COR-L47 (cell line): ENCODE measurements at places on chromosomes 1 and 21.
A peak's percentile ranks its signal among the peaks of the same experiment; 100 is the strongest.

- DNase-seq: no peak
These were observed 12.0 kb downstream of the PALMD start for GRCh38 chr1:99658031-99658290.

GRCh38 chr1:183577897-183578465, 12.3 kb downstream of the NCF2 start:
- DNase-seq: no peak

DNA sequence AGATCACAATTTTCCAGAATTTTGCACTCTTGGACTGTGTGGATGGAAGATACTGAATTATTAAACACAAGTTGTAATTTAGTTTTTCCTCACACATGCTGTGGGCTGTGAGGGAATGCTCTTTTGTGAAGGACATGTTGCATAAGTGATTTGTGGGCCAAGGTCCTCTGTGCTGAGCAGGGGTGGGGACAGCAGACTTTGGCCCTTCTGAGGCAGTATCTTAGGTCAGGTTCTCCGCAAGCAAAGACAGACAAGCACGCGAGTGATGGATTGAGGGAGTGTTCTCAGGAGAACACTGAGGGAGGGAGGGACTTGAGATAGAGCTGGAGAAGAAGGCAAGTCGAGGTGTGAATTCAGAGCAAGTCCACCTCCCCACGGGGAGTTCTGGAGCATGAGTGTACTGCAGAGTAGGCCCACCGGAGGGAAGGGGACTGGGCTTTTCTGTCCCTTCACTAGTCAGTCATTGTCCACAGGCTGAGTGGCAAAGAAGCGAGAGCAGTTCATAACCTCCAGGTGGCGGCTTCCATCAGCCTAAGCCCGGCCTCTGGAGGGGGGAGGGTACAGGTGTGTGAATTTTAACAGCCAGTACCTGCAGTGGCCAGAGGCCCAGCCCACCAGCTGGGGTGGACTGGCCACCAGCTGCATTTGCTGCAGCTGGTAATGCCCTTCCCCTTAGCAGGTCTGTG, 19.1 kb upstream of the CD101 start:
- DNase-seq: no peak

DNA sequence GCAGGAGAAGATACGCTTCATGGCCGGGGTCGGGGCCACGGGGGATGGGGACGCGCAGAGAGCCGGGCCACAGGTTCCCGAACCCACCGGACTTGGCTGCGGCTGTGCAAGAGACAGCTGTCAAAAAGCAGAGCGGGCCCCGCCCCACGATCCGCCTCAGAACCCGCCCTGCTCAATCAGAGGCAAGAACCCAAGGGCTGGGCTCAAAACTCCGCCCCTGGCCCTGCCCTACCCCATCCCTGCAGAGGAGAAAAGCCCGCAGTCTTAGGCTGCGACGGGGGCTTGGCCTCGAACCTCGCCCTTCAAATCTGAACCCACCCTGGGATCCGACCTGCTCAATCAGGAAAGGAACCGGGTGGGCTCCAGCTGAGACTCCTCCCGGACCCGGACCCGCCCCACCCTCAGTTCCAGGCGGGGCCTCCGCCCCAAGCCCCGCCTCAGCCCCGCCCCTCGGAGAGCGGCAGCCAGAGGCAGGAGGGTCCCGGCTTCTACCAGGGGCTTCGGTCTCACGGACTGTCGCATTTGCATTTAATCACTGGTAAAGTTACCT, at the start of gene ANKRD35:
ANKRD35 (minus strand) TSS at position 129 of the 550 bp plus-strand sequence; CDS start at position 21, 108 bp downstream.
- DNase-seq: peak; percentile 77

DNA sequence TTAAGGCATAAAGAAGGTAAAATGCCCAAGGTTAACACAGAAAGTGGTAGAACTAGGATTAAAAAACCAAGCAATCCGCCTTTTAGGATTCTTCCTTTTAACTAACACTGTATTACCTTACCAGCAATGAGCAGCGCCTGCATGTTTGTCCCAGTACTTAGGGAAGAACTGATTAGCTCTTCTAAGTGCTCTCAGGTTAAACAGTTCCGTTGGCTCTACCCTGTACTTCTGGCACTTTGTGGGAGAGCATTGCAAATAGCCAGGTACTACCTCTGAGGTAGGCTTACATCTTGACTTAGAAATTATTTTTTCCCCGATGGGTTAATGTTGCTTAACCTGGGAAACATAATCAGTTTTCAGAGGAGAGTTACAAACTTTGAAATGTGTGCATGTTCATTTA, 21.5 kb downstream of the DHX9 start:
- DNase-seq: no peak

DNA sequence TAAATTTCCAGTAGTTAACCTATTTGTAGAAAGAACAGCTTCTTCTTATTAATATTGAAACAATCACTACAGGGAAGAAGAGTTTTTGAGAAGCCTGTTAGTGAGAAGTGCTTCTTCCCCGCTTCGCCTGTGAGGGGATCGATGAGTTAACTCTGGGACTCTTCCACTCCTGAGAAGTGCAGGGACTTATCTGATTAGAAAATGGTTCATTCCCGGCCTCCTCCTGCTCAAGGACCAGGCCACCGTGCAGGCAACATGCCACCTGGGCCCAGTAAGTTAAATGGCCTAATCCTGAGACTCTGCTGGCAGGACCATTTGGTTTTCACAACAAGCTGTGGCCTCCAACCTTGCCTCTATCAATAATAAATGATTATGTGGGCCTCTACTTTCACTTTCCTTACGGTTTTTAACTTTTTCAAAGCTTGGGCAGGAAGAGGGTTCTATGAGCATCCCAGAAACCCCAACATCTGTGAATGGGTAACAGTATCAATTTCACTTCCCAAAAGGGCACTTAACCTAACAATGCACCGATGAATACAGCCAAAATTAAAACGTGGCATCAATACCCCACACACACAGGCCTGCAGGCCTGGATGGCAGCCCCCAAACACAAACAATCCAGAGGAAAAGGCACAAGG, 33.1 kb downstream of the SIPA1L2 start:
- no peak for DNase-seq

- no peak for DNase-seq
These were observed 551.7 kb downstream of the MATN1 start for GRCh38 chr1:30171537-30172298.

DNA sequence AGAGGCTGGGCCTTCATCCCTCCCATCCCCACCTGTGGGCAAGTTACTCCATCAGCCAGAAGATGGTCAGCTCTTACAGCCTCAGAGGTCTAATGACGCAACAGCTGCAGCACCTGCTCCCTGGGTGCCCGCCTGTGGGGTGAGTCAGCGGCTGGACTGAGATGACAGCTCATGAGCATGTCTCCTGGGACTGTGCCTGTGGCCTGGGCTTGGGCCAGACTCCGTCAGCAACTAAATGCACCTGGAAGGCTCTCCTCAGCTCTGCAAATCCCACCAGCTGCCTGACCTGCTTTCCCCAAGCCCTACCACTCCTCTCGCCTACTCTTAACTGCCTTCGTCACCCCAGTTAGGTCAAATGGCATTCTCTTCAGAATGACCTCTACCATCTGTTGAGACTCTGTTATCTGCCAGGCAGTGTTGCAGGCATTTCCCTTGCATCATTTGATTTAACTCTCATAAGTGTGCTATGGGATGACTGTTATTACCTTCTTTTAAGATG, 47.7 kb downstream of the ETS2 start:
- no peak for DNase-seq

DNA sequence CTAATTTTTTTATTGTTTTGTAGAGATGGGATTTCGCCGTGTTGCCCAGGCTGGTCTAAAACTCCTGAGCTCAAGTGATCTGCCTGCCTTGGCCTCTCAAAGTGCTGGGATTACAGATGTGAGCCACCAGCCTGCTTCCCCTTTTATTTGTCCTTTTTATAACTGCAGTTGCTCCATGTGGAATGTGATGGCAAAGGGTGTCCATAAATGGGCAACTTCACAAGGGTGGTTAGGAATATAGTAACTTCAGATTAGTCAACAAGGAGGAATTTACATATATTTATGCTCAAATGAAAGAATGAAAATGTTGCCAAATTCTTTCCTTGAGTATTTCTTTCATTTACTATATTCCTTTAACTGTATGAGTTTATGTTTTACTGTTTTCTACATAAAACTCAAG, 182.9 kb downstream of the BACH1 start:
- DNase-seq: no peak

DNA sequence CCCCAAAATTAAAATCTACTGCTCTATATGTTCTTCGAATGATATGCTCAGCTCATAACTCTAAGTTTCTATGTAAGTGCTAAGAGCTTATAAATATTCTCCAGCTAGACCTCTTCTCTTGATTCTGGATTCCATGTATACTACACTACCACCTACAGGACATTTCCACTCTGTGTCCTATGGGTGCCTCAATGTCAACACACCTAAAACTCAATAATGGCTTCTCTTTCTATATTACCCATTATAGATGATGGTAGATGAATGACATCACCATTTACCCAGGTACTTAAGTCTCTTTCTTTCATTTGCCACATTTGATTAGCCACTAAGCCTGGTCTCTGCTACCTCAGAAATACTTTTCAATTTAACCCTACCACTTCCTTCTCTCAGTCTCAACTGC, 41.3 kb downstream of the TBX19 start:
- DNase-seq: peak; percentile 28

DNA sequence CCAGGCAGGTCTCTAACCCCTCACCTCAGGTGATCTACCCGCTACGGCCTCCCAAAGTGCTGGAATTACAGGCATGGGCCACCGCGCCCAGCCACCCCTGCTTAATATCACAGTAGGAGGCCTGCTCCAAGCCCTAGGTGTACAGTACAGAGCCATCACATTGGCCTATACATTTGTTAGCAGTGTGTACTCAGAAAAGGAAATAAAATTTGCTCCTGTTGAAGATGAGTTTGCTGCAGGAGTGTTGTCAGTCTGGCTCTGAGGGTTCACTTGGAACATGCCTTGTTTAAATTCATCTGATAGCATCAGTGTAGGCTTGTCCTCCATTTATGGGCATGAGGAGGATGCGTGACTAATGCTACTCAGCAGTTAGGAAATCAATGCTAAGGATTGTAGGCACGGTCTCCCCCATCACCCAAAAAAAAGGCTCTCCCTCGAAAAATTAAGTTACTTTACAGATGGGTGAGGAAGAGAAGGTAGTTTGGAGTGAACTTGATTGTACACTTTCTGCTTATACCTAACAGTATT, 4.6 kb upstream of the ENAH start:
- no peak for DNase-seq

- peak; percentile 39 for DNase-seq
These were observed 348.8 kb upstream of the DAB1 start for GRCh38 chr1:57772580-57773195.

GRCh38 chr1:43048601-43049011, 89.9 kb upstream of the SLC2A1 start:
- DNase-seq: no peak

GRCh38 chr1:246182149-246182851, 324.8 kb downstream of the SMYD3 start:
- no peak for DNase-seq

GRCh38 chr1:187070076-187070475, 241.3 kb downstream of the PLA2G4A start:
- no peak for DNase-seq

DNA sequence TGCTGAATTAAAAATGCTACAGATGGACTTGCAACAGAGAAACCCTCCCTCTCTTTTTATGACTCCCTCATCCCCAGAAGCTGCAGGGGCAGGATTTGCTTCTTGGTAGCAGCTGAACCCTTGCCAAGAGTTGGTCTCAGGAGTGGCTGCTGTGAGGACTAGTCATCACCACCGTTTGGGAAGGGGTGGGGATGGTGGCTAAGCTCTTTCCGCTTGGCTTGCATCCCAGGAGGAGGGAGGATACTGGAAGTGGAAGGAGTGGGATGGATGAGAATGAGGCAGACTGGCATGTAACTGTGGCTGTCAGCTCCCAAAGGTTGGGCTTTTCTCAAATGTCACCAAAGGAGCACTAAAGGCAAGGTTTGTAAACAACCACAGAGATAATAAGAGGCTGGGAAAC, 50.8 kb upstream of the COL24A1 start:
- peak; percentile 70 for DNase-seq

DNA sequence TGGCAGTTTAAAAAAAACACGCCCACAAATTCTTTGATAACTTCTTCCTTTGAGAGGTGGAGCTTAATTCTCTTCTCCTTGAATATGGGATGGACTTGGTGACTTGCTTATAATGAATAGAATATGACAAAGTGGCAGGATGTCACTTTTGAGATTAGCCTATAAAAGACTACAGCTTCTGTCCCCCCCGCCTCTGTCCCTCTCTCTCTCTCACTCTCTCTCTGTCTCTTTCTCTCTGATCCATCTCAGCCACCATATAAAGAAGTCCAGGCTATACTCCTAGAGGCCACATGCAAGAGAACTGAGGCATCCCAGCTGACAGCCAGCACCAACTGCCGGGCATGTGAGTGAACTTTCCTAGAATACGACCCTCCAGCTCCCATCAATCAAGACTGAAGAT, 7.7 kb upstream of the DMBX1 start:
- DNase-seq: no peak

GRCh38 chr21:40404396-40404800, 442.6 kb downstream of the DSCAM start:
- peak; percentile 73 for DNase-seq

GRCh38 chr1:206674745-206675175, 9.9 kb upstream of the MAPKAPK2 start:
- no peak for DNase-seq

DNA sequence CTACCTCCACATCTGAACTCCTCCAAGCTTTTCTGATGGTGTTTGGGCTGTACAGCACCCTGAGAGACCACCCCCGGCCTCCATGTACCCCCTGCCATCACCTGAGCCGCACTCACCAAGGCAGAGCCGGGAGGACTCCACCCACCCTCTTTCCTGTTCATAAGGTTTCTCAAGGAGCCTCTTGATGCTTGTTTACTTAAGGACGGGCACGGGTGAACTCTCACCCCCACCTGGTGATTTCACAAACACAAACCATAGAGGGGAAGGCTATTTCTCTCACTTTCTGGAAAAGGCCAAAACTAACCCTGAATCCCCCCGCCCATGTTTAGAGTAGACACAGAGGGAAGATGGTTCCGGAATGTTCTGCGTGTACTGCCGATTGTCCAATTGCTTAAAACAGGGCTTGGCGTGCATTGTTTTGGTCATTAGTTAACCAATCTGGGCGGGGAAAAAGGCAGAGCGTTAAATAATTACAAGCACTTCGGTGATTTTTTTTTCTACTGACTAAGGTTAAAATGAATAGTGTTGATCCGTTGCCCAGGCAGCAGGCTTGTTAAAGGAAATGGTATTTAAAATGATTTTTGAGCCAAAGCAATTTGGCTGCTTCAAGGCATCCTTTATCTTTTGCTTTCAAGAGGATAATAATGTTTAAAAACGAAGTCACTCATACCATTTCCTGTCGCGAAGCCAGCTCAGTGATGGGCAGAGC, 279.8 kb upstream of the VAMP3 start:
- peak; percentile 97 for DNase-seq

DNA sequence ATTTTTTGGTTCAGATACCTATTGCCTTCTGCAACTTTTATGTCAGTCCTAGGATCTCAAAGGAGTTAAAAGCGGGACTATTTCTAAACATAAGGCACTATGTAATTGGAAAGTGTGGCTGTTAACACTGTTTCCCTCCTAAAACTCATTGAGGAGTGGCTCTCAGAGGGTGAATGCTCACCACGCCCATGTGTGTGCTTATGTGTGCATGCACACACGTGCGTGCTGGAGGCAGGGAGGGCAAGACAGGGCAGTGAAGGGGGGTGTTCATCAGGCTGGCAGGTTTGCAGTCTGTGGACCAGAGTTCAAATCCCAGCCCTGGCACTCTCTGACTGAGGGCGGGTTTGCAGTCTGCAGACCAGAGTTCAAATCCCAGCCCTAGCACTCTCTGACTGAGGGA, 22.4 kb downstream of the KCNAB2 start:
- DNase-seq: no peak
